IMR-90 (cell line): ENCODE measurements at places on chromosomes 1 and 21. TPM values are rescaled to one million over a fixed set of nuclear protein-coding genes. Genes with fewer than 3 reads are reported as not detected.

The IL24 gene
- total RNA-seq, result under 0.01 and 0.18 TPM in 2 replicates

DNA sequence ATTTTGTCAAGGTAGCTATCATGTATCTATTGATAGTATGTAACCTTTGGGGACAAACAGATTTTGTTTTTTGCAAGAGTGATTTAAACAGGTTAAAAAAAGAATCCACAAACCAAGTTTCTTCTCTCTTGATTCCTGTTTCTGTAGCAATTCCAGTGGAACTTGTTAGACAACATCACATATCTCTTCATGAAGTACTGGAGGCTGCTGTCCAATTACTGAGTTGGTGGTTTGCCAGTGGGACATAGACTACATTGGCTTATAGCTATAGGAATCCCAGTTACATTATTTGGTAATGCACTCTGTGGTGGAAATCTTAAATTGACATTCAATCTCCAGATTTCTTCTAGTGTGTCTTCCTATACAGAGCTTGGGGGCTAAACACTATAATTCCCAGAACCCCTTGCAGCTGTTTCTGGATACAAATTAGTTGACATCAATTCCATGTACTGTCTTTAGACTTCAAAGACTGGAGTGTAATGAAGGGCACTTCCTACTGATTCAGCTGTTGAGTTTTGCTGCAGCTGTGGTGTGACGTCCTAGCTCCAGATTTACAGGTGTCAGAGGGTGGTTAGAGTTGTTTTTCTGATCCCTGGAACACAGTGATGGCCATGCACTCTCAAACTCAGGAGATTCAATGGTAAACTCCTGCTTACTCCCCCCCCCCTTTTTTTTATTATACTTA lies 29.4 kb upstream of the GCLM start:
- DNase-seq, result no peak

- no peak for DNase-seq
Measured at GRCh38 chr21:40404396-40404800, 442.6 kb downstream of the DSCAM start.

The CELA2A gene
- not detected in 2 replicates for total RNA-seq

DNA sequence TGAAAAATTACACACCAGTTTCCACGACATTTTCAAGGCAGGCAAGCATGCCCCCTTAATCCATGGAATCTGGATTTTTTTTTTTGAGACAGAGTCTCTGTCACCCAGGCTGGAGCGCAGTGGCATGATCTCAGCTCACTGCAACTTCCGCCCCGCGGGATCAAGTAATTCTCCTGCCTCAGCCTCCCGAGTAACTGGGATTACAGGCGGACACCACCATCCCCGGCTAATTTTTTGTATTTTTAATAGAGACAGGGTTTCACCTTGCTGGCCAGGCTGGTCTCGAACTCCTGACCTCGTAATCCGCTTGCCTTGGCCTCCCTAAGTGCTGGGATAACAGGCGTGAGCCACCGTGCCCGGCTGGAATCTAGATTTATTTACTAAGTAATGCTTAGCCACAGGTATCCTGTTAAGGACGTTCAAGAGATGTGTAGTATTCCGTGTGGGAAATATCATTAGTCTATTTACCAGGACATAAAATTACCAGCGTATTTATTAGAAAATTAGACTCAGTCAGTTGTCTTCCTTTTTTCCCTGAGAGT lies 2.5 kb downstream of the IFI44 start:
- DNase-seq, result no peak

- no peak for DNase-seq
Measured at GRCh38 chr1:101566883-101567538, 330.2 kb downstream of the S1PR1 start.

The CCDC190 gene
- 0.28 and 0.36 TPM in 2 replicates for total RNA-seq

The SPRR5 gene
- total RNA-seq, result not detected in 2 replicates

- DNase-seq, result no peak
Measured at GRCh38 chr1:221714227-221715152, 27.4 kb downstream of the DUSP10 start.

- DNase-seq, result no peak
Measured at GRCh38 chr1:209845408-209845725, 17.6 kb downstream of the UTP25 start.

The RIMKLA gene
- total RNA-seq, result not detected in 2 replicates

DNA sequence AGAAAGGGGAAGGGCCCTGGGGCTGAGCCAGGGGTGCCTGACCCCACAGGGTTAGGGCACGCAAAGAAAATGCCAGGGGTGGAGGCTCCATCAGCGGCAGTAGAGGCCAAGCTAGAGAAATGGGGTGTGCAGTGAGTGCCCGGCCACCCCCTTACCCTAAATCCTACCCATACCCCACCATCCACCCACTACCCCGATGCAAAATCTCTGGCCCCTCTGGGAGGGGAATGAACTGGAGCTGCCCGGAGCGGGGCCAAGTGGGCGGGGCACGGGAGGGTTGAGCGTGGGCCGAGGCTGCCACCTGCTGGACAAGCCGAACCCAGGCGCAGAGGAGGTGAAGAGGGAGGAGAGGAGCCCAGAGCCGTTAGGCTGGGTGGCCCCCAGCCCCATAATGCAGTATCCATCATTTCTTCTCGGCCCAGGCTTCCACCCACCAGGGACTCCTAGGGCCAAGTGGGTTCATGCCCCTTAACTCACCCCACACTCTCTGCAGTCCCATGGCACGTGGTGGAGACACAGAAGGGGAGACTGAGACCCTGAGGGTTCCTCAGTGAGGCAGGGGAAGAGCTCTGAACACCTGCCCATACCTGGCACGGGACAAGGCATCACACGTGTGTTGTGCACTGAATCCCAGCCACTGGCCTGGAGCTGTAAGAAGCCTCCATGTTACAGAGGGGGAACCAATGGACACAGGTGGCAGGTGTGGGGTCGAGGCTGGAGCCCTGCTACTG lies 1.4 kb upstream of the C1QC start:
- peak; percentile 27 for DNase-seq

DNA sequence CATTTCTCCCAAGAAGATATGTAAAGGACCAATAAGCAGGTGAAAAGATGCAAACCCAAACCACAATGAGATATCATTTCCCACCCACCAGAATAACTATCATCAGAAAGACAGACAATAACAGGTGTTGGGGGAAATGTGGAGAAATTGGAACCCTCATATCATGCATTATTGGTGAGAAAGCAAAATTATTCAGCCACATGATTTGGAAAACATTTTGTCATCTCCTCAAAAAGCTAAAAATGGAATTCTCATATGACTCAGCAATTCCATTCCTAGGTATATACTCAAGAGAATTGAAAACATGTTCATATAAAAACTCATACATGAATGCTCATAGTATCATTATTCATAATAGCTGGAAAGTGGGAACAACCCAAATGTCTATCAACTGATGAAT lies 25.1 kb upstream of the RNF186 start:
- peak; percentile 12 for DNase-seq

DNA sequence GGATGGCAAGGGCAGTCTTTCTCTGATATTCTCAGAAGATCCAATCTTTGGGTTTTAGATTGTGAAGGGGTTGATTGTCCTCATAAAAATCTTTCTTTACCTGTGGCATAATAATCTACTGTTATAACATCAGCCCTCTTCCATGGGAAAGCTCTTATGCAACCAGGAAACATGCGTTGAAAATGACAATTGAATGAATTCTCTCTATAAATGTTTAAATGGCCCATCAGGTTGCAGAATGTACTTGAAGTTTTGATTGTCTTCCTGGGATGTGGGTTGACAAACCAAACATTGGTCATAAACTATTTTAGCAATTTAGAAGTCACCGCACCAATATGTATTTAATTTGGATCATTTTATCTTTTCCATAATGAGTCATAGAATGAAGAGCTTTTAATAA lies 31.7 kb upstream of the ITLN1 start:
- DNase-seq, result no peak

DNA sequence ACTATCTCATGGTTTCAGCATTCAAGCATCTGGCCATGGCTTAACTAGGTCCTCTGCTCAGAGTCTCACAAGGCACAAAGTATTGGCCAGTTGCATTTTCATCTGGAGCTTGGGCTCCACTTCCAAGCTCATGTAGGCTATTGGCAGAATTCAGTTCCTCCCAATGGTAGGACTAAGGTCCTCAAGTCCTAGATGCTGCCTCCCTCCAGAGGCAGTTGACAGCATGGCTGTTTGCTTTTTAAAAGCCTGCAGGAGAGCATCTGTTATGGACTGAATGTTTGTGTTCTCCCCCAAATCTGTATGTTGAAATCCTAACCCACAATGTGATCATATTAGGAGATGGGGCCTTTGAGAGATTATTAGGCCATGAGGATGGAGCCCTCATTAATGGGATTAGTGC lies 38.0 kb upstream of the HLX start:
- DNase-seq, result no peak

The LCE5A gene
- total RNA-seq, result not detected in 2 replicates

The SDE2 gene
- 14.7 and 29.4 TPM in 2 replicates for total RNA-seq

The LCE2C gene
- total RNA-seq, result not detected in 2 replicates

- DNase-seq, result no peak
Measured at GRCh38 chr1:90341516-90341915, 346.6 kb downstream of the ZNF326 start.

The OR14K1 gene
- not detected in 2 replicates for total RNA-seq

DNA sequence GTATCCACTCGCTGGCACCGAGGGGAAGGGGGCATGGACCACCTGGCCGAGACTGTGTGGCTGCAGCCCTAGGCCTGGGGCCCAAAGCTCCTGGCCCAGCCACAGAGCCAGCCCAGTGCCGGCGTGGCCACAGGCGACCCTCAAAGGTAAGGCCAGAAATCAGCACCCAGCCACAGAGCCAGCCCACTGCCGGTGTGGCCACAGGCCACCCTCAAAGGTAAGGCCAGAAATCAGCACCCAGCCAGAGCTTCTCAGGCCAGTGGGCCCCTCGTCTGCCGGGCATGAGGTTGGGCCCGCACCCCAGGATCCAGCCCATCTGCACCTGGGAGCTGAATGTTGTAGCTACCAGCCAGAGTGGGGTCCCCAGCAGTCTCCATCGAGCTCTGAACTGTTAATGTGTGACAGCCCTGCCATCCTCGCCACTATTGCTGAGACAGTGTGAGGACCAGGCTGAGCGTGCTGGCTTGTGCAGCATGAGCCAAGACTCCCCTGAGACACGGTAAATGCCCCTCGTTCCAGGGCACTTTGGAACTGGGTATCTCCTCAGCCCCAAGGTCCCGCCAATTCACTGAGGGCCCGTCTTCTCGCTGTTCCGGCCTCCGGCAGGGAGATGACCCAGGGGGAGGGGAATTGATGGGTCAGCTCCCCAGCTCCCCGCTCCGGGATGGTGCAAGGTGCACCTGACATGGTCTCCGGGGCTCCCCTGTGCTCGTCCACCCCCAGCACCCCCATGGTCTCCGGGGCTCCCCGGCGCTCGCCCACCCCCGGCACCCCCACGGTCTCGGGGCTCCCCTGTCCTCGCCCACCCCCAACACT lies 4.7 kb upstream of the FTCD start:
- DNase-seq, result no peak
